Myometrial cell (primary cell): ENCODE measurements at places on chromosomes 12 and 14. TPM values are rescaled to one million over a fixed set of nuclear protein-coding genes. Genes with fewer than 3 reads are reported as not detected.

EML5 gene
- total RNA-seq = under 0.01 TPM in 1 of 2 replicates, not detected in the other

P2RX7 gene
- total RNA-seq = 1.6 and 4.6 TPM in 2 replicates

HOXC11 gene
- total RNA-seq = 1.2 and 3.2 TPM in 2 replicates

ALDH2 gene
- total RNA-seq = 27.8 and 41.8 TPM in 2 replicates

KIF21A gene
- 4.4 and 12.7 TPM in 2 replicates for total RNA-seq

SLC17A8 gene
- total RNA-seq = 0.29 TPM in 1 of 2 replicates, not detected in the other

CLEC1A gene
- total RNA-seq = not detected in 2 replicates

GARIN6 gene
- not detected in 2 replicates for total RNA-seq

STXBP6 gene
- 11.8 and 18.6 TPM in 2 replicates for total RNA-seq

RNASE11 gene
- not detected in 2 replicates for total RNA-seq

CMKLR1 gene
- total RNA-seq = not detected in 2 replicates

PPM1H gene
- under 0.01 TPM in 1 of 2 replicates, not detected in the other for total RNA-seq

CCDC177 gene
- not detected in 2 replicates for total RNA-seq

GNG2 gene
- 28.8 and 38.6 TPM in 2 replicates for total RNA-seq

ALG10 gene
- total RNA-seq = 5.2 and 5.7 TPM in 2 replicates

ACSM4 gene
- not detected in 2 replicates for total RNA-seq

TEAD4 gene
- total RNA-seq = 19.7 and 24.2 TPM in 2 replicates

SLCO1B1 gene
- not detected in 2 replicates for total RNA-seq

MED13L gene
- total RNA-seq = 34.4 and 50.7 TPM in 2 replicates

SLC48A1 gene
- 10.4 and 15.6 TPM in 2 replicates for total RNA-seq

E2F7 gene
- 5.2 and 9.2 TPM in 2 replicates for total RNA-seq

FOXA1 gene
- not detected in 2 replicates for total RNA-seq

RERG gene
- 3.5 and 3.7 TPM in 2 replicates for total RNA-seq

BDKRB1 gene
- 62.3 and 67.5 TPM in 2 replicates for total RNA-seq

ASB2 gene
- 0.58 TPM in 1 of 2 replicates, not detected in the other for total RNA-seq

MYF6 gene
- not detected in 2 replicates for total RNA-seq

OVCH1 gene
- under 0.01 TPM in 1 of 2 replicates, not detected in the other for total RNA-seq
